ENCODE measurements at places on chromosomes 7 and 10.

DNA sequence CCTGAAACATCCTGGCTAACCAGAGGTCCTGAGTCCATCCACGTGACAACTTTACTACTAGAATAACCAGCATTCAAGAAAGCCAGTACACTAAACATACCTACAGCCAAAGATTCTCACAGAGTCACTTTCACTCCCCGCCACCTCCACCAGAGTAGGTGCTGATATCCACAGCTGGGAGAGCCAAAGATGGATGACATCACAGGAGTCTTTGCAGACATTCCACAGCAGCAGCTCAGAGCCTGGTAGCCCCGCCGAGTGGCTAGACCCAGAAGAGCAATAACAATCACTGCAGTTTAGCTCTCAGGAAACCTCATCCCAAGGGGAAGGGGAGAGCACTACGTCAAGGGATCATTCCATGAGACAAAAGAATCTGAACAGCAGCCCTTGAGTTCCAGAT lies 13.5 kb upstream of the ADAM22 start:
- DNase-seq, result no peak

GRCh38 chr7:142454862-142455261 lies 197.0 kb upstream of the PRSS58 start:
- no peak for DNase-seq

GRCh38 chr7:122316467-122317388 lies 12.2 kb upstream of the FEZF1 start:
- DNase-seq, result no peak

DNA sequence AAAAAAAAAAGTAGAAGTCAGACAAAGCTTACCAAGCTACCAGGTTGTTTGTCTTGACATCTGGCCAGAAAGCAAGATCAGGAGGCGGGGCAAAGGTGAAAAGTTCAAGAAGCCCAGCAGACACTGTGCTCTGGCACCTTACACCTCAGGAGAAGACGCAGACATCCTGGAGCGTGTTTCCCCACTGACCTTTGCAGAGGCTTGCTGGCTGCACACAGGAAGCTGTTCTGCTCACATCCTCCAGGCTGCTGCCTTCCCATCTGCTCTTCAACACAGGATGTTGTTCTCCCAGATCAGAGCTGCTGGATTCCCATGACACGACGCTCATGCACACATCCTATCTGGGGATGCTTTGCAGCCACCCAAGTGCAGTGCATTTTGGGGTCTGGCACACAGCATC lies 174.4 kb upstream of the KIAA1217 start:
- no peak for DNase-seq

DNA sequence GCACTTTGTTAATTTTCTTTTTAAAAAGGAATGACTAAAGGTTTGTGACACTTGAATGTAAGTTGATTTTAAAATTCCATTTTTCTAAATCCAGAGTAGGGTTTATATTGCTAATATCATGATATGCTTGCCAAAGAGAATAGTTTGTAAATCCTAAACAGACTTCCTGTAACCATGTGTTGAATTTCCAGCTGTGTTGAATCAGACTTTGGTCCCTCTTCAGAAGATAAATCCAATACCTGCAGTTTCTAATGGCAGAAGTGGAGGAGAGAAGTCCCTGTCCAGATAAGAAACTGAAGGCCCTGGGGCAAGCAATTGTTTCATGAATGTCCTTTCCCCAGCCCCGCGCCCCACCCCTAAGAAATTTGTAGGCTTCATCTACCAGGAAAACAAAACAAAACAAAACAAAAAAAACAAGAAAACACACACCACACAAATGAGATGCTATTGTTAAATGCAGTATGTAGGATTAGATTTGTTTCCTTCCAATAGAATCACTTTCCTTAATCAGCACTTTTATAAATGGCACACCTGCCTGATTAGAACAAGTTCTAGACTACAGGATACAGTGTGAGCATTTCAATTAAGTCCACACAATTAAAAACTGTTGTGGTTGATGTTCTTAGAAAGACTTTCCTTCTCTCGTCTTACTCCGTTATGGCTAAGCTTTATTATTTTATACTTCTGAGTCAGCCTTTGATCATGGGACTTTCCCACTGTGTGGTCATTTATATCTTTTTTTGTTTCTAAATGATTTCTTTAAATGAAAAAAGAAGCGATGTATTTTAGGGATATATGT lies 122.8 kb downstream of the KAT6B start:
- no peak for DNase-seq

DNA sequence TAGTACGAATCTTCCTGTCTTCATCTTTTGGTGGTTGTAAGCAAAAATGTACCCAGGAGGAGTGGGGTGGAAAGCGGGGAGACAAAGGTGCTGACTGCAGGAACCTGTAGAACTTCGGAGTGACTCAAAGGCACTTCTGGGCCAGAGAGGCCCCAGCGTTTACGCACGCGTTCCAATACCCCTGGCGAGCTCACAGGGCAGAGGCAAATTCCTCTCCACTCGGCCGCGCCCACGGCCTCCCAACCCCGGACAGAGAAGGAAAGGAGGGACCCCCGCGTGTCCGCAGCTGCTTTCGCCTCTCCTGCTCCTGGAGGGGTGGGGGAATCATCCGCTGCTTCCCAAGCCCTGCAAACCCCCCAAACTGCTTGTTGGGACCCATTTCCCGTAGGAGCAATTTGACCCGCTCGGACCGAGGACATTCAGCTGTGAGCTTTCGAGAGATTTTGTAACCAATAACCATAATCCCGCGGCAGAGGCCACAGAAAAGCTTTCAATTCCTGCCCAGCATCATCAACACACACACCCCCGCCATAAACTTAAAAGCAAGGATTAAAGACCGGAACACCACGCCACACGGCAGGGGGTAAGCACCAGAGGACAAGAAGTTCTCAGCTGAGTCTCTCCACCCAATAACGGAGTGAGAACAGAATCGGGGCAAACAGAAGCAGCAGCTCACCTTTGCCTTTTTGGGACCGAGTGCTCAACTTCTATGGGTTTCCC lies 2.3 kb downstream of the IGF2BP3 start:
- DNase-seq, result no peak

DNA sequence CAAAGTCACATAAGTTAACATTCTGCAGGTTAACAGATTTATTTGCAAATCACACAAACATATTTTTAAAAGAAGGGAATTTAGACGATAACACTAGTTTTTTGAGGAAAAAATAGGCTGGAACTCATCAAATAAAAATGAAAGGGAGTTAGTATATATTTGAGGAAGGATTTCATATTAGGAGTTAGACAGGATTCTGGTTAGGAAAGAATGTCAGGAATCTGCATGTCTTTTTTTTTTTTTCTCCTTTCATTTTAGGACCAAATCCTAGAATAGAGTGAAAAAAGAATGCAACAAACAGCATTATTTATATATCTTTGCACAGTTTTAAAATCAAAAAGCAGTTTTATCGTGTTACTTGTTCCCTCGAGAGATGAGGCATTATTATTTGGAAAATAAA lies 8.9 kb upstream of the TRDMT1 start:
- no peak for DNase-seq

DNA sequence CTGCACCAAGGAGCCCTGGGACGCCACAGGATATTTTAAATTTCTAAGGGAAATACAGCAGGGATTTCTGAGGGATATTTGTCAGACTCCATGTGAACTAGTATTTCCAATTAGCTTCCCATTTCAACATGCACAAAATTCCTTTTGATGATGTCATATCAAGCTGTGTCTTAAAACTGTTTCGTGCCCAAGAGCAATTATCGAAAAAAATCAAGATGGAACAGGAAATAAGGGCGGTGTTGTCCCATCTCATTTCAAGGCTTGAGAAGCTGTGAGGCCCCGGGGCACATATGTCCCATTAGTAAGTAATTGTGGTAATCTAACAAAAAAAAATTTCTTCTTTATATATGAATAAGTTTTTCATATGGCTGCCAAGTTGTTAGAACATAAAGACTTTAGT lies 47.4 kb downstream of the PPP1R17 start:
- no peak for DNase-seq

DNA sequence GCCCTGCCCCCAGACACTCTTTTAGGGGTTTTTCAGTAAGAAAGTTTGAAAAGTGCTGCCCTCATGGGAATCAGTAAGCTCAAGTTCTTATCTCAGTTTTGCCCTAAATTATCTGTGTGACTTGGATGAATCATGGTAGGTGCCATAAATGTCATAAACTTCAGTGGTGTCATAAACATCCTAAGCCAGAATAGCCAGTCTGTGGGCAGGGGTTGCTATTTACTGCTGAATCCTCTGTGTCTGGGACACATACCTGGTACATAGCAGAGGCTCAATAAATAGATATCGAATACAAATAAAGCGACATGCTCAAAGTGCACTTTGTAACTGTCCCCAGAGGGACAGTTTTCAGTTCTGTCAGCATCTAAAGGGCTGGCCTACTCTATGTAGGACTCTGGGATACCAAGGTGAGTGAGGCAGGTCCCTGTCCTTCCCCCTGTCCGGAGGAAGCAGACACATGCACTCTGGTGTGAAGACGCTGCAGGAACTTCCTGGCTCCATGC lies 502.1 kb downstream of the RPS24 start:
- DNase-seq, result no peak

DNA sequence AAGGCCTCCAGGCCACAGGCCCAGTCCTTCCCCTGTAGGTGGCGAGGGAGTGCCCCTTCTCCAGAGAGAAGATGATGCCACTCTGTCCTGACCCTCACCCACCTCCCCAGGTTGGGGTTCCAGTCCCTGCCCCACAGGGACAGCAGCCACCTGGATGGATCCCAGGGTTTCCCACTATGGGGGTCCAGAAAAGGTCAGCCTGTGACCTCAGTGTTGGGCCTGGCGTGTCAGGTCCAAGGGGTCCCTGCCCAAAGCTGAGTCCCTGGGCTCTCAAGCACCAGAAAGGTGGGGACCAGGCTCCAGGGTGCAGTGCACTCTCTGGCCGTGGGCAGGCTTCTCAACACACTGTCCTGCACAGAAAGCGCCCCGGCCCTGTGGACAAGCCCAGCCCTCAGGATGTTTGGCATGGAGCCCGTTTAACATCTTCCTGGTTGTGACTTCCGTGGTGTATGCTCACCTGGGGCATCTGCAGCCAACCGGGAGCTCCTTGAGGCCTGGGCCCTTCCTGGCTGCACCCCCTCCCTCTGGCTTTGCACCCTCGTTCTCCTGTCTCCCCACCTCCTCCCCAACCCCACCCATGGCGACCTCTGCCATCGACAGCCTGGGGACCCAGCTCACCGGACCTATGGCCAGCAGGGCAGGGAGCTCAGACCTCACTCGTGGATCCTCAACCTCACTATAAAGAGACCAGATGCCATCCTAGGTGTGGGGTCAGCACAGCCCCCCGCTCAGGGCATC lies 58.3 kb upstream of the PPP2R2D start:
- no peak for DNase-seq

DNA sequence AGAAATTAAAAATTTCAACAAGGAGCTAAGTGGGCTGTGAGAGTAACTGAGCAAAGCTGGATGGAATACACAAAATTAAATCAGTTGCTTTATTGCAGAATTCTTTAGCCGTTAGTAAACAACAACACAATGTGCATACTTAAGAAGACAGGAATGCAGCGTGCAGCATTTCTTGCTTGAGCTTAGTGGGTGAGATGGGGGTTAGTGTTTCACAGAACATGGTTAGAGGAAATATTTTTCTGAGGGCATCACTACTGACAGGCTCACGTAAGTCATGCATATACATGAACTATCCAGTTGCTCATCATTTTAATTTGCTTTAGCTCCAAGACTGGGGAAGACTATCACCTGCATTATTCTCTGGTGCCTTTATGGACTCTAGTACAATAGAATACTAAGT lies 80.8 kb downstream of the CD36 start:
- no peak for DNase-seq

DNA sequence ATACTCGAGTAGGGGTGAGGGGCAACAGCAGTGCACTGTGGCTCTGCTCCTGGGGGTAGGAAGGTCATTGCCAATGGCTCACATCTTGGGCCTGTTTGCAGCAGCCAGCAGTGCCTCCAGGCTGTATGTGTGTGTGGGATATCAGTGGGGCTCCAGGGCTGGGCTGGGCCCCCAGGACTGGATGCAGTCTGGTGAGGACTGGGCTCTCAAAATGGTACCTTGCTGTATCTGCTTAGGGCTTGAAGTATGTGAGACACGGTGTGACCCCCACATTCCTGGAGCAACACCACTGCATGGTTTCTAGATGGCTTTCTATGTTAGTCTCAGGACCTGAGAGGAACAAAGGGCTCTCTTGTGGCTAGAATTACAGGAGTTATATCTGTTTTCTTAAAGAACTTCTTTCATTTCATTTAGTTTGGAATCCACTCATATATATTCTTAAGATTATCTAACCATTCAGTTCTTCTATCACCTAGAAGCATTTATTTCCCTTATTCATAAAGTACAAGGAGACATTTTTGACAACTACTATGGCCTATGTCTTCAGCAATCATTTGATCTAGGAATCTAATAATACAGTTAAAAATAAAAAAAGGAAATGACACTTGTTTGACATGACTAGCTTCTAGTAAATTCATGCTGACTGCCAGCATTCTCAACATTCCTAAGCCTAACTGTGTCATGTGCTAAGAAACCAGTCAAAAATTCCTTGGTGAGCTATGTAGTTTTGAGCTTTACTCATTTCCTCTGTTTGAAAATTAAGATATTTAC lies 443.2 kb upstream of the SEMA3A start:
- no peak for DNase-seq

- no peak for DNase-seq
Measured at GRCh38 chr10:131621784-131622624, 278.8 kb upstream of the PPP2R2D start.

GRCh38 chr7:70472601-70473237 lies 659.2 kb upstream of the GALNT17 start:
- DNase-seq, result no peak

- no peak for DNase-seq
Measured at GRCh38 chr10:49611166-49611815, 1.2 kb downstream of the SLC18A3 start.

DNA sequence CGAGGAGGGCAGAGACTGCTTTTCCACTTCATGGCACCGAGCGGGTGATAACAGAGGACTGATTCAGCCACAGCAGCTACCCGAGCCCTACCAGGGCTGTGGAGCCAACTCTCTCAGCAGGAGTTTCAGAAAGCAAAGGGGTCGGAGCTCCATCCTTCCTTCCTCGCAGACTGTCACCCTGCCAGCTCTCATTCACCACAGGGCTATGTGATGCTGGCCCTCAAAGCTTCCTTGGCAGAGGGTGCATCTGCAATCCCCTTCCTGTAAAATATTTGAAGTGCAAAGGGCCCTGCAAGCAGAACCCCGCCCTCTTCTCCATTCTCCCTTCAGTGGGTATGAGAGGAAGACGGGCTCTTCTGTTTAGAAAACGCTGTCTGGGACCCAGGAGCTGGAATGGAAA lies 105.3 kb upstream of the LYZL2 start:
- no peak for DNase-seq

- DNase-seq, result no peak
Measured at GRCh38 chr10:73857446-73857845, 16.9 kb downstream of the CAMK2G start.

DNA sequence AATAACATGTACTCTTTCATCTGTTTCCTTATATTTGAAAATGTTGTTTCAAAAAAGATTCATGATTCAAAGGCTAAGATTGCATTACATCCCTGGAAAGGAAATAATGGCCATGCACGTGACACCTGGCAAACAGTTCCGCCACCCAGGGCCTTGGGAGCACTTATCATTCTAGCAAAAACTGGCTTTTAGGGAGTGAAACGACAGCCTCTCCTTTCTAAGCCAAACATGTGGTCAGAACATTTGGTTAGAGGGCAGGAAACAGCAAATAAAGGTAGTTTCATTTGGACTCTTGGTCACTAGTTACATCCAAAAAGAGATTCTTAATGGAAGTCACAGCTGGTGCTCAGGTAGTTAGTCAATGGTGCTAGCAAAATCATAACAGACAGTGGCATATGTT lies 83.5 kb downstream of the FAS start:
- DNase-seq, result no peak

GRCh38 chr7:112745635-112746034 lies 44.6 kb downstream of the TMEM168 start:
- DNase-seq, result no peak
